Karpas-422 (cell line): ENCODE measurements at places on chromosomes 3 and 15.

GRCh38 chr3:136898549-136898948, 36.5 kb downstream of the NCK1 start:
- no peak for DNase-seq

GRCh38 chr3:104460477-104461406, 906.0 kb upstream of the ALCAM start:
- peak; percentile 45 for DNase-seq

DNA sequence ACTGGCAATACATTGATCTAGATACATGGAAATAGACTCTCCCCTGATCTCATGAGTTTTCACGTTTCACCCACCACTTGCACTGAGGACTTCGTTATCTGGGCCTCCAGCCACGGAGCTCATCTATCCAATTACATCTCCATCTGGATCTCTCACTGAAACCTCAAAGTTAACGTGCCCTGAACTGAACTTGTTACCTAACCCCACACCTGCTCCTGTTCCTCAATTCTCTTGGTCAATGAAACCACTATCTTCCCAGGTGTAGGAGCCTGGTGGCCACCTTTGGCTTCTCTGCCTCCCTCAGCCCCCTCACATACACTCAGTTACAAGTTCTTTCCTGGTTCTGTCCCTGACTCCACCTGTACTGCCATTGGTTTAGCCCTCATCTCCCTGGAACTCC, 9.7 kb downstream of the DGKG start:
- no peak for DNase-seq

DNA sequence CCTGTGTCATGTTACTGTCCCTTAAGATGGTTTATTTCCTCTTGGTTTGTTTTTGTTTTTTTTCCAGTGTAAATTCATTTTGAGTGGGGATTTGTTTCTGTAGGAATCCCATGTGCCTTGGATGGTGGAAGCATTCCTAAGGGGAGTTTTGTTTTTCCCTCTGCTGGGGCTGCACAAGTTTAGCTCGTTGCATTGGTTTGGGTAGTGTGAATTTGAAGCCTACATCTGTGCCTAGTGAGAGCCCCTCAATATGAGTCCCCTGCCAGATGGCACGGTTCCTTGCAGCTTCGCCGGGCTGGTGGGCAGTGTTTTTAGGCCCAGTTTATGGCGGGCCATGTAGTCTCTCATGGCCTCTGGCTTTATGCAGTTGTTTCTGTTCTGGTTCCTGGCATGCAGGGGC, 17.7 kb downstream of the ARID3B start:
- DNase-seq = no peak

DNA sequence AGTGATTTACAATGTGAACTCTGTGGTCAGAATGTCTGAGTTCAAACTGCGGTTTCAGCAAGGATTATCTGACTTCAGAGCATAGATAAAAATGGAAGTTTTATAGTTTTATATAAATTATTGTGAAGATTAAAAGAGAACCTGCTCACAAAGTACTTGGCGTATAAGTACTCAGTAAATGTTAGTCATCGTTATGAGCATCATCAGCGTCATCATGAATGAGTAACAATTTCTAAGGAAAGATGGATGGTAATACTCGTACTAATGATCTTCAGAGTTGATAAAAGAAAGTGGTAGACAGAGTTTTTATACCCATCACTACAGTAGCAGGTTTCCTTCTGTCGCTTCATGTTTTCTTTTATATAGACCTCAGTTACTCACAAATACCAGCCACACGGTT, 341.8 kb downstream of the RAP2B start:
- DNase-seq = no peak

- no peak for DNase-seq
Measured at GRCh38 chr15:82995938-82996337, 9.9 kb downstream of the RAMAC start.

GRCh38 chr3:106172780-106173179, 304.0 kb upstream of the CBLB start:
- no peak for DNase-seq

GRCh38 chr3:84209474-84209873, 749.3 kb upstream of the CADM2 start:
- DNase-seq = no peak

DNA sequence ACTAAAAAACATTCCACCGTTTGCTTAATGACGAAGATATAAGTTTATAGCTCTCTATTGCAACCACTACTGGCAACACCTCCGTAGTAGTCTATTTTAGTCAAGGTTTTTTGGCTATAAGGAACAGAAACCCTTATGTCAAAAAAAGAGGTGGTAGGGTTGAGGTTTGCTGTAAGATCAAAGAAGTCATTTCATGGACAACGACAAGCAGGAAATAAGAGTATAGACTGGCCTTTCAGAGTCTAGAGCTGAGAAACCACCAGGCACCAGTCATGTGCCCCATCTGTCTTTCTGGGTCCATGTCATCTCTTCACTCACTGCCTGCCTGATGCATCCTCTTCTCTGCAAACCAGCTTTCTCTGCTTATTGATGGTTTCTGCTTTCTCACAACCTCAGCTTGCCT, 42.7 kb downstream of the THBS1 start:
- no peak for DNase-seq

DNA sequence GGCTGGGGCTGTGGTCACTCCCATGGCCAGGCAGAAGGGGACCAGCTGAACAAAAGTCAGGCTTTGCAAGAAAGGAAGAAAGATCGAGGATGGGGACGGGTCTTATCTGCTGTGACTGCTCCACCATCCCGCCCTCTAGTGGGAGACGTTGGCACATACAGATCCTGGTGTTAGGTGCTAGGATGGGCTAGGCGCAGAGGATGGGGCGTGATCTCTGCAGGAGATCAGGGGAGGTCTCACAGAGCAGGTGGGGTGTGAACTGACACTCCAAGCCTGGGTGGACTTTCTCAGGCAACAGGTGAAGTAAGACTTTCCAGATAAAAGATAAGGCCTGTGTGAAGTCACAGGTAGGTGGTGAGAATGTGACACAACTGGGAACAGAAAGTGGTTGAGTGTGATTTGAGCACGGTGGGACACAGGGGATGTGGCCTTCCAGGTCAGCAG, 141.9 kb upstream of the SMAD3 start:
- DNase-seq = peak; percentile 85

DNA sequence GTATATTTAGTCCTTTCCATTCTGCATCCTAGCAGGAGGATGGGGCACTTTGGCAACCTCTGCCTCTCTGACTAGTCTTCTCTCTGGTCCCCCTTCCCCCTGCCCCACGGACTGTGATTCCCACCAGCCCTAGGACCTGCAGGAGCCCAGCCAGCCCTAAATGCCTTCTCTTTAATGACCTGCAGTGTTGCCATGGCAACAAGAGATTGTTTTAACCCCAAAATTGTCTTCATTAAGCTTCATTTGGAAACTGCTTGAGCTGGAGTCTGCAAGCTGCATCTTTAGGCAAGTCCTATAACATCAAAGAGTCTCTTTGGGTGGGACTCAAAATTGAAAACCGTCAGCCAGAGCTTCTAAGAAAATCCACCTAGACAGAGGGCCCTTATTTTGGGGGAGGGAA, 59.7 kb upstream of the ANKRD34C start:
- no peak for DNase-seq
